ENCODE measurements at places on chromosomes 2 and 18.

- no peak for DNase-seq
Observed at GRCh38 chr2:119864318-119864717, 104.6 kb downstream of the PTPN4 start.

DNA sequence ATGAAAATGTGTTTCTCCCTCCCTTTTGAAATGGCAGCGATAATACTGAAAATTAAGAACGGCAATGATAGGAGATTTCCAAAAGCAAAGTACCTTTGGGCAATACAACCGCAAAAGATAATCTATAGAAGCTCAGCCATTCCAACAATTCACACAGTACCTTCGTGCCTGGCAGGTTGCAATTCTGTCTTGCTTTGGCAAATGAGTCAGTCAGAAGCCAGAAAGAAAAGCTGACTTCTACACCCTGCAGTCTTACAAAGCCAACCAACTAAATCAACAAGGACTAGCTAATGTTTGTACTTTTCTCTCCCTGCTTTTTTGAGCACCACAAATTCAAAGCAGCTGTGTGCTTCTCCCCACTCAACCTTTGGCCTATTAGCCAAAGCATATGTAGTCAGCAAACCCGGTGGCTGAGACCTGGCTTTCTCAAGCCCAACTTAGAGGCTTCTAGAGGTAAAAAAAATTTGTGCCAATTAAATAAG is 25.7 kb upstream of the ID2 start:
- no peak for DNase-seq

GRCh38 chr2:230956827-230957755 is 32.0 kb upstream of the GPR55 start:
- no peak for DNase-seq

- DNase-seq, result no peak
Observed at GRCh38 chr2:143140864-143141661, 11.8 kb downstream of the ARHGAP15 start.

GRCh38 chr2:216557820-216558219 is 59.2 kb downstream of the RPL37A start:
- no peak for DNase-seq

DNA sequence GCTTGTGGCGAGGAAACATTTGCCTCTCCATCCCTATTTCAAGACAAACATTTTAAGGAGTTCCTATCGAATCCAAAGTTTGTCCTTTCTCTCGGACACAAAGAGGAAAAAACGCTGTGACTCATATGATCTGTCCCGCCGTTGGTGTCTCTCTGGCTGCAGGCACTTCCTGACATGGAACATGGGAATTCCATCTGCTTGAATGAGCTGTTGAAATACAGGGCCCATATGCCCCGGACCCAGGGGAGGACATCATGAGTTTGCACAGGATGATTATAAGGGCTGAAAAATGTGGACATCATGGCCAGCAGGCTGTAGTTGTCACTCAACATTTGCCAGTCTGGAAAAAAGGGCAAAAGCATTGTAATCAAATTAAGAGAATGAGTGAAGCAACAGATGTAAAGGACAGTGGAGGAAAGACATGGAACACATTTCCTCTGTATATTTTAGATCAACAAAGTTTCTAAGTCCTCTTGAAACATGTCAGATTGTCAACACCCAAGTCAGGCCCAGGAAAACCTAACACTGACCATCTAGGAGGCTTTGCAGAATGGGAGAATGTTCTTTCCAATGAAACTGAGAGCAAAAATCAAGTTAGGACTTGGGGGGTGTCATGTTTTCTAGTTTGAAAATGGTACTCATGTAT is 103.2 kb upstream of the SMIM21 start:
- no peak for DNase-seq

DNA sequence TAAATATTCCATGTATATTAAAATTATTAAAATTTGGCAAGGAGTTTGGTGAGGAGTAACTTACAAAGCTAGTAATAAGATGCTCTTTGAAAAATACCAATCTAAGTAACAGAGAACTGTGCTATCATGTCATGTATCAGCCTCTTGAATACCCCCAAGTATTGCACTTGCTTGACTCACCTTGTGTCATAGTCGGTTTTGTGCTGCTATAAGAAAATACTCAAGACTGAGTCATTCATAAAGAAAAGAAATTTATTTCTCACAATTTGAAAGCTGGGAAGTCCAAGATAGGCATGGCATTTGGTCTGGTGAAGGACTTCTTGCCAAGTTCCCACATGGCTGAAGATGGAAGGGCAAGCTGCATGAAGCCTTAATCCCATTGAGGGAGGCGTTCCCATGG is 179.2 kb downstream of the MEMO1 start:
- no peak for DNase-seq

- no peak for DNase-seq
Observed at GRCh38 chr2:222611684-222612083, 44.2 kb downstream of the FARSB start.

DNA sequence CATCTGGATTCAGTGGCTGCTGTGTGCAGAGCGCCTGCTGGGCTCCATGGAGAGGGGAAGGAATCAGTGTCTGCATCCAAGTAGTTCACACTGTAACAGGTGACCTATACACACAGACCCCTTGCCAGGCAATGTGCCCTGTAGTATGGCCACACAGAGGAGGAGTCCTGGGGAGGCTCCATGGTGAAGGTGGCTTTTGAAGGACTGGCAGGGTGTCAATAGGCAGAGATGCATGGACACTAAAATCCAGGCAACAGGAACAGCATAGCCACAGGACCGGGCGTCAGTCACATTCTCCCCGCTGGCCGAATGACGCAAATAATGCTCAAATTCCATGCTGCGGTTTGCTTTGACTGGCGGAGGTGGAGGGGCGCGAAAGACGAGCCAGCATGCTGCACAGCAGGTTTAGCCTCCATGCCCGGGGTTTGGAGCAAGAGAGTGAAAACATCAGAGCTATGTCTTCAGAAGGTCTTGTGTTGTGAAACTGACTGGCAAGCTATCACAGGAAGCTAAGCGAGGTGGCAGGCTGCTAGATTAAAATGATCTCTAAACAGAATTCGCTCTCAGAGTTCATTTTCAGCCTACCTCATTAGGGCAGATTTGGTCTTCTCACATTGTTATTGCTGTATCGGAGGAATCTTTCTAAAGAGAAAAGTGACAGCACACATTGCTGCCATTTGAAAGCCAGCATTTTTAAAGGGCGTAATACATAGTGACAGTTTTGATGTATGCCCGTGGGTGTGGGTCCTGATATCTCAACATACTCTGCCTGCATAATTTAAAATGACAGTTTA is 1.2 kb upstream of the CHMP1B start:
- DNase-seq, result peak; percentile 57

DNA sequence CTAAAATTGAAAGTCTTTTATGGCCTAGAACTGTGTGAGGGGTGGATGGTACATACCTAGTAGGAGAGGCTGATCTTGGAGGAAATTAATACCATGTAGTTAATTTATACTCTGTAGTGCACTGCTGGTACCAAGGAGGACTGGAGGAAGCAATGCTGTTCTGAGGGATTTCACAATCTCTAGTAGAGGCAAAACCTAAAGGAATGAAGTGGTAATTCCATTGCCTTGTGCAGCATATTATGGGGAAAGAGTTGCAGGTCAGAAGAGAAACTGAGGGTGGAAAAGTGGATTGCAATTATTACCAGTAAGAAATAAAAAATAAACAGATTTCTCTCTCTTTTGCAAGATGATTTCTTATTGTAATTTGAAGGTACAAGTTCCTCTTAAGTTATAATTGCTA is 2.2 kb downstream of the ABI2 start:
- no peak for DNase-seq

DNA sequence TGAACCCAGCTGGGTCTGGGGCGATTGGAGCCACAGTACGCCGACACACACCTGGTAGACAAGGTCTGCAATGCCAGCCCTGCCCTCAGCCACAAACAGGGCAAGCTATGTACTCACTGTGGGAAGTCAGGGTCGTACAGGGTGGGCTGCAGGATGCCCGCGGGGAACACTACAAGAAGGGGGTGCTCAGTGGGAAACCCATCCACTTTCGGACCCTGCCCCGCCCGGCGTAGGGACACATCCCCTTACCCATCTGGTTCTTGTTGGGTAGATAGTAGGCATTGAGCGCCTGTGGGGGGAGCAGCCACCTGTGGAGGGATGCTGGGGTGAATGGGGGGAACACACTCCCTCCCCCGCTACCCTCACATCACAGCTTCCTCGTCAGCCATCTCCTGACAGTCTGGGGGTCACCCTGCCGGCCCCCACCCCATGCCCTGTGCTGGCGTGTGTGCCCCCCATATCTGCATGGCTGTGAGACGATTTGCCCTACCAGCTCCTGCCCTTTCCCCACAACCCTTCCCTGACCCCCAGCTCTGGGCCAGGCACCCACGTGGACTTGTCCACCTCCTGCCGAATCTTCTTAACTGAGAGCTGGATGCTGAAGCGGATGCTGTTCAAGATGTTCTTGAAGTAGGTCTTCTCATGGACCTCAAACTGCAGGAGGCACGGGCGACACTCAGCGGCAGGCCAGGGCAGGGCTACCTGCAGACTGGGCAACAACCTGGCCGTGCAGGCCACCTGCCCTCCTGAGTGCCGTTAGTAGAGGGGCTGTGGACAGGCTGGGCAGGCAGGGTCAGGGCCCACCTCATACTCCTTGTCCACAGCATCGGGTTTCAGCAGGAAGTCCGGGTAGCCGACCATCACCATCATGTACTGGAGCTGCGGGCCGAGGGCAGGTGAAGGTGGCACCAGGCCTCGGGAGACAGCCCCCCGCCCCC is 5.1 kb downstream of the ECEL1 start:
- no peak for DNase-seq

- DNase-seq, result no peak
Observed at GRCh38 chr2:228594012-228594411, 412.5 kb upstream of the SPHKAP start.
